ENCODE measurements at places on chromosomes 11 and 22.

DNA sequence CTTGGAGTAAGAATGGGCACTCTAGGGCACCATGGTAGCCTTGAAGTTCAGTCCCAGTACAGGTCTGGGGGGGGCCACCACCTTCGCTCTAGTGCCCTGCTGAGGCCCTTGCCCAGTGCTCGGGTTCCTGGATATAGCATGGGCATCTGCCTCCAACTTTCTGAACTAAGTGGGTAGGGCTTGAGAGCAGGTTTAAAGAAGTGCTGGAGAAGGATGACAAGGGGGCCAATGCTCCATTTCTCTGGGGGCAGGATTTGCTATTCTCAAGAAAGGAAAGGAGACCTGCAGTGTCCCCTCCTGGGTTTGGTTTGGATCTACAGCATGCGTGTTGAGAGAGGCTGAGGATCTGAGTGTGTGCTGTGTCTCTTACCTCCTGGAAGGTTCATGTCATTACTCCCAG lies 82.2 kb upstream of the SUSD2 start:
- DNase-seq, result no peak

- DNase-seq, result no peak
These were observed 712.3 kb downstream of the METTL15 start for GRCh38 chr11:28820296-28820989.

DNA sequence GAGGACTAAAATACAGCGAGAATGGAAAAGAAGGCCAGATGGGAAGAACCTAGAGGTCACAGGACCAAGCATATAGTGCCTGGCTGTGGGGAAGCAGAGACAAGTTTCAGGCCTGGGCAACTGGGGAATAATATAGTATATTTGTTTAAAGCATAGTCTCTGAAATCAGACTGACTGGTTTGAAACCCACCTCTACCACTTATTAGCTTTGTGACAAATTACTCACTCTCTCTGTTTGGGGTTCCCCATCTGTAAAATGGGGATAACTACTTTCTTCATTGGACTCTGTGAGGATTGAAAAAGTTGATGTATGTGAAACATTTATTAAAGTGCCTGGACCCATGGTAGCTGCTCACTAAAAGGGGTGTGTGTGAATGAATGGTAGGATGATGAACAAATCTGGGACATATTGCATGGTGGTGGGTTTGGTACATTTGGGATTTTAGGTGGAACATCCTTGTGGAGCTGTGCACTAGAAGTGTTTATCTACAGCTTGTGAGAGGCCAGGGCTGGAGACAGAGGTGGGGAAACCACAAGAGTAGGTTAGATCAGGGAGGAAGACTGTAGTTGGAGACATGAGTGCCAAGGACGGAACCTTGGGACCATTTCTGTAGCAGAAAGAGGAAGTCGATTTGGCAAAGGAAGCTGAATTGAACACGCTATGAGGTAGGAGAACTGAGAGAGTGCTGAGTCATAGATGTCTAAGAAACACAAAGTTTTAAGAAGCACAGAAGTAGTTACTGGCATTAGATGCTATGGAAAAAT lies 52.6 kb downstream of the SWAP70 start:
- peak; percentile 9 for DNase-seq

DNA sequence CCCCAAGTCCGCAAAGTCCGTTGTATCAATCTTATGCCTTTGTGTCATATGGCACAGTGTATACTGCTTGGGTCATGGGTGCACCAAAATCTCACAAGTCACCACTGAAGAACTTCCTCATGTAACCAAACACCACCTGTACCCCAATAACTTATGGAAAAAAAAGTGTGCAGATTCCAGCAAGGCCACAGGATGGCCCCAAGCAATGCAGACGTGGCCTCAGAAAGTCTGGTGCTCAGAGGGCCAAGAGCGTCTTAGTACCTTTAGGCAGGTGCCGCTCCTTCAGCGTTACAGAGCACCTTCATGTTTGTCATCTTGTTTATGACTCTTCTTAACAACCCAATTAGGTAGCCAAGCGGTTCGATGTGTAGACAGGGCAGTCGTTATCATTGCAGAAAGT lies 65.3 kb downstream of the PRDM11 start:
- no peak for DNase-seq

- DNase-seq, result no peak
These were observed 70.4 kb downstream of the MYO7A start for GRCh38 chr11:77198440-77198849.

GRCh38 chr11:77611921-77612320 lies 22.2 kb downstream of the AQP11 start:
- DNase-seq, result no peak

DNA sequence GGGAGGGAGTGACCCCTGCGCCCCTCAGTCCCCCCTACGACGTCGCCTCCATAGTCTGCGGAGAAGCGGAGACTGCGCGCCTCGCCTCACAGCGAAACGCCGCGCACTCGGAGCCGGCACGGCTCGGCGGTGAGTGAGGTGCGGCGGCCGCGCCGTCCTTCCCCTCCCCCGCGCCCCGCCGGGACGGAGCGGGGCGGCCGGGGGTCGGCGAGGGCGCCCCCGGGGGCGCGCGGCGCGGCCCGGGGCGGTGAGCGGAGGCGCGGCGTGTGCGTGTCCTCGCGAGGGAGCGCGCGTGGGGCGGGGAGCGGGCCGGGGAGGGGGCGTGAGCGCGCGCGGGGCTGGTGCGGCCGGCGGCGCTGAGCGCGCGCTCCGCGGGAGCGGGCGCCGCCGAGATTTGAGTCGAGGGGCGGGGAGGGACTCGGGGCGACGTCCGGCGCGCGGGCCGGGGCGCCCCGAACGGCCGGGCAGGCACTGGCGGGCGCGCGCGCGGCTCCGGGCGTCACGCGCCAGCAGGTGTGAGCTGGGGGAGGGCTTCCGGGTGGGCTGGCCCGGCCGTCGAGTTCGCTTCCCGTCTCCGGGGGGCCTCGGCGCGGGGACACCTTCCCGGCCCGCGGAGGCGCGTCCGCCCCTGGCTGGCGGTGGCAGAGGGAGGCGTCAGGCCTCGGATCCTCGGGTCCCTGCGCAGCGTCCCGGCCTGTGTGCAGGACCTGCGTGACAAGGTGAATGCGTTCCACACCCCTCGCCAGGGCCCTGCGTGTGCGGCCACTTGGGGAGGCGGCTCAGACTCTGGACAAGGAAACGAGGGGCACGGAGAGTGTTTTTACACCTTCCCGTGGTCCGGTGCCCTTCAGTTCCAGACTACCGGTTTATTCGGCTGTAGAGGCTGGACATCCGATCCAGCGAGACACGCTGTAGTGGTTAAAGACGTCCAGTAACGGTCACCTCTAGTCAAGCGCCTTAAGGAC lies 50.4 kb downstream of the FAM83F start:
- peak; percentile 83 for DNase-seq

GRCh38 chr11:30218278-30218677 lies 12.5 kb upstream of the FSHB start:
- DNase-seq, result no peak

DNA sequence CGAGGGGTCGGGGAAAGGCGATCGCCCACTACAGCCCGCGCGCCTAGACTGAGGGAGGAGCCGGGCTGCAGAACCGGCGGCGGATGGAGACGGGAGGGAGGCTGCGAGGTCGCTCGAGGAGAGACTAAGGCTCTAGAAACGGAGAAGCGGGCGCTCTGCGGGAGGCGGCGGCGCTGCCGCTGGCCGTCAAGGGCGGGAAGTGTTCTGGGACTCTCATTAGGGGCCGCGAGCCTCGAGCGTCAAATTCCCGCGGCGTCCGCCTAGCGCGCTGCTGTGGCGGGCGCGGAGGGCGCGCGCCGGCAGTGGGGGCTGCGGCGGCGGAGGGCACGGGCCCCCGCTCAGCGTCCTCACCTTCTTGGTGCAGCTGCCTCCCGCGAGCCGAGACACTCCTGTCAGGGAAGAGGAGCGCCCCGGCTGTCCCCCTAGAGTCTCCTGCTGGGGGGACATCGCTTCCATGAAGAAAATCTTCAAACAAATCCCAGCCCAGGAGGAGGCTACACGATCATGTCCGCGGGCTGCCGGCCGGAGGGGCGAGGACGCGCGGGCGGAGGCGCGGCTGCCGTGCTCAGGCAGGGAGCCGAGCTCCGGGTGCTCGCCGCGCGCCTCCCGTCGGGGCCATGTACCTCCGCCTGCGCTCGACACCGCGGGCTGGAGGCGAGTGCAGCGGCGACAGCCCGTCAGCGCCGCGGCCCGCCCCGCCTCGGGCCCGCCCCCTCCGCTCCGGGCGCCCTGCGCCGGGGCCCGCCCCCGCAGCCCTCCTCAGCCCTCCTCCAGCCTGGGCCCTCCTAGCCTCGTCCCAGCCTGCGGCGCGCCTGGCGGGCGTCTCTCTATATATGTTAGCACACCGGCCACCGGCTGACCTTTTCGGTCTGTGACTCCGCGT lies at the start of gene ARHGAP20:
TSS of gene ARHGAP20 (minus strand) at position 662 of the 883 bp plus-strand sequence. CDS start at position 456, 206 bp downstream.
- peak; percentile 22 for DNase-seq

DNA sequence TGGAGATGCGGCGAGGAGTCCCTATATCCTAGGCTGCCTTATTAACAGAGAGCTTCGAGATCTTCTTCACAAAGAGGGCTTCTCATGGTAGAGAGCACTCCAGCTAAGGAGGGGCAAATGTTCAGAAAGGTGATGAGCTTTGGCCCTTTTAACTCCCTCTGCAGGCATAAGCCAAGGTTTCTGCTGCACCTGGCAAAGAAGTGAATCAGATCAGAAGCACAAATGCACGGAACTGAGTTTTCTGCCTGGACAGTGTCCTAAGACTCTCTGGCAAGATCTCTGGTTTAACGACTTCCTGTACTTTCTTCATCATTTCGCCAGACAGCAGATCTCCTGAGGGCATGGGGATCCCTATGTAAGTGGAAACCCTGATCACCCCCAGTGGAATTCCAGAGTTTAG lies 37.2 kb downstream of the POU2AF3 start:
- DNase-seq, result no peak

- DNase-seq, result peak; percentile 64
These were observed at the start of the genes COMT and TXNRD2 for GRCh38 chr22:19941365-19942082. Gene COMT, plus strand, starts transcription at chr22:19941772. Its CDS starts 20,755 bp downstream, at chr22:19962527. Gene TXNRD2, minus strand, starts transcription at chr22:19941818. Its CDS starts 15 bp downstream, at chr22:19941803.

DNA sequence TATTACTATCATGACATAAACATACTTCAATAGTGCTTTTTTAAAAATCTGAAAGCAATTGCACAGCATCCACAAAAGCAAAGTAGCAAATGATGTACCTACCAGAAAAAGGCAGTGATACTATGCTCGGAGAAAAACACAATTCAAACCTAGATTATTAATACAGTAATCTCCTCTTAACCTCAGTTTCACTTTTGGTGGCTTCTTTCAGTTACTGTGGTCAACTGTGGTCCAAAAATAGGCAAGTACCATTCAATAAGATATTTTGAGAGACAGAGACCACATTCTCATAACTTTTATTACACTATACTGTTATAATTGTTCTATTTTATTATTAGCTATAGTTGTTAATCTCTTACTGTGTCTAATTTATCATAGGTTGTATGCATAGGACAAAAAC lies 20.8 kb downstream of the KCNA4 start:
- no peak for DNase-seq

GRCh38 chr11:86706338-86707131 lies 34.1 kb upstream of the ME3 start:
- DNase-seq, result no peak

GRCh38 chr11:90747057-90747456 lies 524.2 kb upstream of the CHORDC1 start:
- DNase-seq, result no peak

DNA sequence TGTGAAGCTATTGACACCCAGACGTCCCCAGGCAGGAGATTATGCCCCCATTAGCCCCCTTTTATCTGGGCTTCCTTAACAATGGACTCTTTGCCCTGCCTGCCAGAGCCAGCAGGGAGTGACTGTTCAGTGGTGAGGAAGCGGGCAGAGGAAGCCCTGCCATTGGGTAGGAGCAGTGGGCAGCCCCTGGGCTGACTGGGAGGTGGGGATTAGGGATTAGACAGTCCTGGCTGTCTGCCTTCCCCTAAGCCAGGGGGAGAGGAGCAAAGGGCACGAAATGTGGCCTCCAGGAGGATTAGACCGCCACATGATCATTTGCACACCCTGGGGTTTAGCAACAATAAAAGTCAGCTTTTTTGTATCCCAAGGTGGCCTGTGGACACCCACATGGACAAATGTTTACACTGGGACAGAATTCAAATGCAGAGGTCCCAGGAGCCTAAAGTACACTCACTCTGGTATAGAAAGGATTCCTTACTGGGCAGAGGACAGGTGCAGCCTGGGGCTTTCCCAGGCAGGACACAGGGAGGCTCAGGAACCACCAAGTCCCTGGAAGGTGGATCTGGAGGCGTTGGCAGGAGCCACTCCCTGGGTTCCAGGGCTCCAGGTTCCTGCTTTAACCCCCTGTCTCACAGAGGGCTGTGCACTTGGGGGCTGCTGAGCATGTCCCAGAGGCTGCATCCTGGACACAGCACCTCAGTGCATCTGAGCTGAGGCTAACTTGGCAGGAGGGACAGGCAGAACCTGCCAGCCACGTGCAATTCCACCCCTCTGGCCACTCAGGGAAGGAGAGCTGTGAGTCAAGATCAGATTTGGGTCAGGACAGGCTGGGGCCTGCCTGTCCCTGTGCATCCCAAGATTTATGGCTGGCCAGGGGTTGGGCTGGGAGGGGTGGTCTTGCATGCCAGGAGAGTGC lies 2.1 kb downstream of the PNPLA3 start:
- DNase-seq, result no peak

- DNase-seq, result no peak
These were observed 79.3 kb downstream of the CYP2R1 start for GRCh38 chr11:14812757-14813156.

- DNase-seq, result no peak
These were observed 8.7 kb downstream of the GRK2 start for GRCh38 chr11:67274768-67275605.

- no peak for DNase-seq
These were observed 126.0 kb downstream of the SWAP70 start for GRCh38 chr11:9789910-9790309.

- no peak for DNase-seq
These were observed 367.4 kb upstream of the FAT3 start for GRCh38 chr11:91857179-91857578.

DNA sequence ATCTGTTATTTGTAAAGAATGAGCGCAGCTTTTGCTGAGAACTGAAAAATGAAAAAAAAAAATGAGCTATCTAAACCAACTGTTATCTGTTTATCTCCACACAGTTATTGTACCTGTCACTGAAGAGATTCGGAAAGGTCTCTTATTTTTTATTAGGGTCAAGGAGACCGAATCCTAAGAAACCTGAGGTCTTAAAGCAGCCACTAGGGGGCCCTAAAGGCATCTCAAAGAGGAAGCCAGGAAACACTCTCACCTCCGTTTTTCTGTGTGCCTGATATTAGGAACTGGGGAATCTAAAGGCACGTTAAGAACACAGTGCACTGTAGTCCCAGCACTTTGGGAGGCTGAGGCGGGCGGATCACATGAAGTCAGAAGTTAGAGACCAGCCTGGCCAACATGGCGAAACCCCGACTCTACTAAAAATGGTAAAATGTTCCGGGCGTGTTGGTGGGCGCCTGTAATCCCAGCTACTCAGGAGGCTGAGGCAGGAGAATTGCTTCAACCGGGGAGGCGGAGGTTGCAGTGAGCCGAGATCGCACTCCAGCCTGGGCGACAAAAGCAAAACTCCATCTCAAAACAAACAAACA lies 3.5 kb upstream of the LARGE1 start:
- DNase-seq, result peak; percentile 45

- no peak for DNase-seq
These were observed 978 bp downstream of the C11orf87 start for GRCh38 chr11:109422870-109423465.

GRCh38 chr11:104819603-104820002 lies 78.7 kb downstream of the CASP12 start:
- no peak for DNase-seq

GRCh38 chr11:65459552-65459951 lies 37.0 kb downstream of the NEAT1 start:
- DNase-seq, result no peak
